DMS153 (cell line): ENCODE measurements at places on chromosomes 3 and 15.

GRCh38 chr15:22918056-22918455, 62.1 kb downstream of the CYFIP1 start:
- DNase-seq: no peak

DNA sequence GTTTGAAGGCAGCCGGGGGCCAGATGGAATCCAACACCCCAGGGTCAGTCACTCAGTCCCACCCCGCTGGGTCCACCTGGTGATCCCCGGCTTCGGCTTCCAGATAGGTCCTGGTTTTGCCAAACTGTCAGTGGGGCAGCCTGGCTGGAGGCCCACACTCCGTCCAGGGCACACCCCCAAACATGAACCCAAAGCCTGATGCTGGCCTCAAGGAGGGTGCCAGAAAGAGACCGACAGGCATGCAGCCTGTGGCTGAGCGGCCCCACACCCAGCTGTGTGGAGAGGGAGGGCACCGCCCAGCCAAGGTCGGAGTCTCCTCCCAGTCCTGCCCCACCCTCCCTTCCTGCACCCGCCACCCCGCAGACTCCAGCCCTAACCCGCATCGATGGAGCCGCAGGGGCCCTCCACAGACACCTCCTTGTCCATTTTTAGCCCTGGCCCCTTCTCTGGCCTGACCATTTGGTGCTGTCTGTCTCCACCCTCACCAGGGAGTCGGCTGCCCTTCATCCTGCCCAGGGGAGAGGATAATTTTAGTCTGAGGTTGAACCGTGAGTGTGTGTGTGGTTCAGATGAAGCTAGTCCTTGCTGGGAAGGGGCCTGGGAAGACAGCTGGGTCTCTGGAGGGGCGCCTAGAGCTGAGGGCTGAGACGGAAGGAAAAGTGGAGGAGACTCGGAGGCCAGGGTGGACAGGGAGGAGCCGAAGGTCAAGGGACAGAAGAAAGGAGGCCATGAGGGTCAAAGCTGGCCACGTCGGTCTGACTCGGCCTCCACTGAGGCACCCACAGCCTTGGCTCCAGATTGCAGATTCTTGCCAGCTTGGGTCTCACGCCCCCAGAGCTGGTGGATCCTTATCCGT, 23.1 kb downstream of the TNK2 start:
- no peak for DNase-seq

DNA sequence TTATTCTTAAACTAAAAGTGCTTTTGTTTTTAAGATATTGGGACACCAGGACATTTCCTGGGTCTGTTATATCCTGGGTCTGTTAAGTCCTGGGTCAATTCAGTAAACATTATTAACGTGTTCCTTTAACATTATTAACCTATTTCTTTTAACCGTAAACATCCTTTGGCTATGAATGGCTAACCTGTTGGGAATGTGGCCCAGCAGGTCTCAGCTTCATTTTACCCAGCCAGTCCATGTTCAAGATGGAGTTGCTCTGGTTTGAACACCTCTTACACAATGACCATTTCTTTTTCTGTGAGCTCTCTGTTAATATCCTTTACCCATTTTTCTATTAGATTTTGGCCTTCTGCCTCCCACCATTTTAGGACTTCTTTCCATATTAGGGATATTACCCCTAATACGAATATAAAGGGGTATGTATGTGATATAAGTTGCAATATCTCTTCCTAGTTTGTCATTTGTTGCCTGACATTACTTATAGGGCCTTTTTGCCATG, 88.9 kb upstream of the NEDD4 start:
- no peak for DNase-seq

DNA sequence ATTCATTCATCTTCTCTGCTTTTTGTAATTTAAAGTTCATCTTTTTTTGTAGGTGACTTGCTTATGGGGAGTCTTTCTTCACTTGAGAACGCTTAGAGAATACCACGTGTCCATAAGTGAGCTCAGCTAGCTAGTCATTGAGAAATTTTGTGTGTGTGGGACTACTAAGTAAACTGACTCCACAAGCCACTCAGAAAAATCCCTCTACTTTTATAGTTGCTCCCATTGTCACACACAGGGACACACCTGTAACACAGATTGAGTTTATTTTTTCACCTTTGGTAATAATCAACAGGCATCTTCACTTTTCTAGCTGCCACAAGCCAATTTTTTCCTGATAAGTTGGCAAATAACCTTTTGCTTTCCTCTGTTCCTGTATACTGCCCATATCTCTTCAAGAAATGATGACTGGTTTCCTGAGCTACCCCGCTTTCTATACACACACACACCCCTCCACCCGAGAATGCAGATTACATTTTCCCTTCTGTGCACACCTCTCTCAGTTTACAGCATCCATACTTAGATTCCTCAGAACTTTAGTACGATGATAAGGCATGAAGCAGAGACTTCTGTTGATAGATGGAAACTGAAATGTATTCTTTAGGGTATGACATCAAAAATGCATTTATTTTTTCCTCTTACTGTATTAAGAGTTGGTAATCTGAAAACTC, 4.6 kb downstream of the TSC22D2 start:
- no peak for DNase-seq

DNA sequence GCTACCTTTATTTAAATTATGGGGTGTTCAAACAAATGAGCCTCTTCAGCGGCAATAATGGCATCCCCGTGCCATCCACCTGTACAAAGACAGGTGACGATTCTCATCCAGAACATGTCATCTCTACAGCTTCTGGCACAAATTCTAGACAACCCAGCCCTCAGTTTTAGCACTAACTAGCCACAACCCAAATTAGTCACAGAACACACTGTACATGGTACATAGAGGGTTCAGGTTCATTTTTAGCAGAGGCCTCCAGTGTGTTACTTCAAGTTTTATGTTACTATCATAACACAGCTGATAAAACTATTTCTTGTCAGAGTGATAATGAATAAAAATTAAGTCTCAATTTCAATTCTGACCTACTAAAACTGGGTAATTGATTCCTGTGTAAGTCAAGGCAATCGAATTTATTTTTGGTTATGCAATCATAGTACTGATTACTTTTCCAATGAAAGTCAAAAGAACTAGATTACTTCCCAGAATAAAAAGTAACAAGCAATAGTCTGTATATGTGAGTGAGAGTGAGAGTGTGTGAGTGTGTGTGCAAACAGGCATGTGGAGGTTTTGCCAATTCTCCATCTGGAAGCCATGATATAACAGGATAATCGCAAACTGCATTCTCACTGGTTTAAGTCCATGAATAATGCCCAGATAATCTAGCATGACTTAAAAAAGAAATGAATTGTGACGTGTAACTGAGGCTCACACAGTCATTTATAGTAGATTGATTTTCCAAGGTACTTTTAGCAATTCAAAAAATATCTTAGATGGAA, 37.4 kb downstream of the SHQ1 start:
- DNase-seq: no peak

GRCh38 chr3:69535613-69536012, 149.7 kb upstream of the FRMD4B start:
- no peak for DNase-seq

DNA sequence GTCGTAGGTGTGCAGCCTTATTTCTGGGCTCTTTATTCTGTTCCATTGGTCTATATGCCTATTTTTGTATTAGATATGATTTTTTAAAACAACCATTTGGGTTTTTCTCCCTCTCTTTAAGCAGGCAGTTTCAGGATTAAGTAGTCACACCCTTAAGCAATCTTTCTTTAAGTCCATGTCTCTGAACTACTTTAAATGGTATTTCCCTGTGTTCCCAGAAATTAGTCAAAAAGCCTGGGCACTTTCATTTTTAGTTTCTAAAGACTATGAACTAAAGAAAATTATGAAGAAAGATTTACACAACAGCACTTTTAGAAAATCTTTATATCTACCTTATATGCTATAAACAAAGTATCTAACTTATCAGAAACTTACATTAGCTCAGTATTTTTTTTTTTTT, 110.3 kb downstream of the FAIM start:
- DNase-seq: no peak

DNA sequence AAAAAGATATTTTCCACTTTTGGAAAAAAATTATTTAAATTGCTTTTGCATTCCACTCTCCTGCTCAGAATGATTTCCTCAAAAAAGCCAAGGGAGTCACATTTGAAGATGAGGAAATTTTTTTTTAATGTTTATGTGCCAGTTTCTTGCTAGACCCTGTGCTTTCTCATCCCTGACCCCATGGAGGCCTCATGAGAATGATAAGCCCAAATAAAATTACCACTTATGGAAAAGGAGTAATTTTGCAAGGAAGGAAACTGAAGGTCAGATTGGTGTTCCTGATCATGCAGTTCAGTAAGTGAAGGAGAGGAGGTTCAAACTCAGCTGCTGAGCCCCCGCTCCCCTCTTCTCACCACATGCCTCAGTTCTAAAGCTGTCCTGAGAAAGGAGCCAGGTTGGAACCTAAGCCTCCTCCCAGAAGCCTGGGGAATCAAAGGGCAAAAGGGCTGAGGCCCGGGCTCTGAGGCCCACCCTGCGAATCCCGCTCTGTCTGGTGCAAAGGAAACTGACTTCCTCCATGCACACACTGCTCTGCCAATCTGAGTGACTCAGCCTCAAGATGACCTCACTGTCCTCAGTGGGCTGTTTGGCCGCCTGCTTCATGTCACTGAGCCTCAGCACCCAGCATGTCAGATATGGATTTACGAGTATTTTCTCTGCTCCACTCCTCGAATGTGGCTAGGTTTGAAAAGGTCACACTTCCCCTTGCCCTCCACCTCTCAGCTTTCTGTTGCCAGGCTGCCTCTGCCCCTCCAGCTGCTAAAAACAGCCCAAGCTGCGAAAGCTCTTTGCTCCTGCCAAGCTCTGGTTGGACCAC, 56.9 kb upstream of the FLNB start:
- no peak for DNase-seq

- DNase-seq: no peak
These were observed 243.3 kb downstream of the ZNF621 start for GRCh38 chr3:40768046-40768445.

- no peak for DNase-seq
These were observed 424.7 kb upstream of the THBS1 start for GRCh38 chr15:39156166-39156565.

DNA sequence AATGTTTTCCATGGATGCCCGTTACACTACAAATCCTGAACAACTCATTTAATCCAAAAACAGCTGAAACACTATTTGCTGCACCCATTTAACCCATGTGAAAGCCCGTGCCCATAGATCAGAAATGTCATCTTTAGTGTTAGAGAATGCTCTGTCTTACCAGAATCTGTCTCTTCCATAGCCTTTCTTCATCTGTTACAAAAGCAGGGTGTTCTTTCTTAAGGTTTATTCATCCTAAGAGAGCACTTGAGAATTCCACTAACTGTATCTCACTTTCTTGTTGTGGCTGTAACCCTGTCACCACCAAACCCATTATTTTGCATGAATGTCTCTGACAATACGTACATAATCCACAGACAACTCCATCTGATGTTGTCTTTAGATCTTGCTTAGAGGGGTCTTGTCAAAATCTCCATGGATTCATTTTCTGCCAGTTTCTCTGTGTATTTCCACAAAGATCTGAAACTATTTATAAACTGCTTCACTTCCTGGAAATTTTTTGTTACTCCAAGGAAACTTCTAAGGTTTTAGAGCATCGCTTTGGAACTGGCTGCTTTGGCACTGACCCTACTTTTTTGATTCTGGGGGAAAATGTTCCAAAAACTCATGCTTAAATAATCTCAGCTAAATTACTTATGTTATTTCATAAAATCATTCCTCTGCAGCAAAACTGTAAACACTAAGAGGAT, 167.8 kb upstream of the CCDC54 start:
- no peak for DNase-seq

DNA sequence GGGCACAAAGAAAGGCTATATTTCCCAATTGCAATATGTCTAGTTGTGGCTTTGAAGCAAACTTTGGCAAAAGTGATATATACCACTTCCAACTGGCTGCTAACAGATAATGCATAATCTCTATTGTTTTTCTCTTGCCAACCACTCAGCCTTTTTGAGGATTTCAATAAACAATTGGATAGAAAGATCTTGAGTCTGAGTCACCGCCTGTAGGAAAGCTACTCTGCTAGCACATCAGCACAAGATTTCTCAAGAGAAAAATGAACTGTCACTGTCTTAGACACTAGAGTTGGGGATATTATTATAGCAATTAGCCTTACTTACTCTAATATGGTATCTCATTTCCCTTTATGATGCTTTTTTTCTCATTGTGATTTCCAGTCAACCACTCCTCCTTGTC, 119.7 kb downstream of the SST start:
- no peak for DNase-seq

DNA sequence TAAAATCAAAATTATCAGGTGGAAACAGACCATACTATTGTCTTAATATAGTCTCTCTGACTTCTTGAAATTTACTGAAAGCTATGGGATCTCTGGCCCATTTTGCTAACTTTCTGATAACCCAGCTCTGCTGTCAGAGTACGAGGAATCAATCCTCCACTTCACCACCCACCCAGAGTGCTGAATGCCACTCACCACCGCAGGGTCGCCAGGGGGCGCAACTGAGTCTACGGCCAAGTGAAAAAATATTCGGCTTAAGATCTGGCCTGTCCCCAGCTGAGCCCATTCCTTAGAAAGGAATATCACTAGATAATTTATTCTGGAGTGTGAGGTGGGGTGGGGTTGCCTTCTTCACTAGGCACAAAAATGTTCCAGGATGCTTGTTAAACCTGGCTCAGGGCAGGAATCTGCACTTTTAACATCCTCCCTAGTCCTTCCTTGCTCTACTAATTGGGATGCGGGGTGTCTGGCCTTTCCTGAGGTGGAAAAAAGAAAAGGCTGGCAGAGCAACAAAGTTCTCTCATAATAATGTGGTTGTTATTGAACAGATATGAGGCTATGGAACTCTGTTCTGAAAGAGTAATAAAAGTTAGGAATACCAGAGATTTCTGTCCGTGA, 520.6 kb downstream of the MFSD1 start:
- no peak for DNase-seq

GRCh38 chr15:80572337-80572736, 122.8 kb upstream of the ABHD17C start:
- DNase-seq: no peak

GRCh38 chr3:42090973-42091731, at the start of gene TRAK1:
Gene TRAK1 (plus strand): TSS chr3:42091357. CDS start chr3:42091470, 113 bp downstream.
- DNase-seq: no peak

GRCh38 chr3:194370753-194371152, 1.2 kb upstream of the LRRC15 start:
- no peak for DNase-seq

DNA sequence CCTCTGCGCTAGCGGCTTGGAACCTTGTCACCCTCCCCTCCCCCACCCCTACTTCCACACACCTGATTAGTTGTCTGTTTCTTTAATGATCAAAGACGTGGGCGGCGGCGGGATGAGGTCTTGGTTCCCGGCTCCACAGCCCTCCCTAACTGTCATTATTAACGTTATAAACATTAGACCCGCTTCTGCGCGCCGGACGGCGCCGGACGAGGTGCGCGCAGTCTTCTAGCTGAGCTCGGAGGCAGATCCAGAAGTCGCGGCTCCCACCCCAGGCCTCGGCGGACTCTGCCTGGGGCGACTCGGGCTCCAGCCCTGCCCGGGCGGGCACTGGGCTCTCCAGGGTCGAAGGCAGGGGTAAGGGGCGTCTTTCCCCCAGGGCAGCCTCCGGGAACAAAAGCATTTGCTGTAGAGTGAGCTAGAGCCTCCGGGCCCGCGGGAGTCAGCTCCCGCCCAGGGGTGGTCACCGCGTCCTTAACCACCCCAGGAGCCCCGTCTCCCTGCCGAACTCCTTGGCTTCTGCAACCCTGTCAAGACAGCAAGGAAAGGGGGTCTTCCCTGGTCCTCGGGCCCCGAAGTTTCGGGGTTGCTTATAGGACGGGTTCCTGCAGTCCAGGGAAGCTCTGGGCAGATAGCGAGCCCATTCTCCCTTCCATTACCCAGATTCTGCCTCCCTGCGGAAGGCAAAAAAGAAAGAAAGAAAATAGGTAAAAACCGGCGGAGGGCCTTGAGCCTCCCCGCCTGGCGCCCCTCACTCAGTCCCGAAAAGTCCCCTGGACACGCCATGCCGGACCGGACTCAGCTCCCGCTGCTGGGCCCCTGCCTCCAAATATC, 2.2 kb upstream of the ISLR2 start:
- DNase-seq: no peak
